ENCODE measurements at places on chromosomes 12 and 14.

- DNase-seq, result peak; percentile 14
These were observed 23.0 kb downstream of the OR10P1 start for GRCh38 chr12:55659486-55660385.

DNA sequence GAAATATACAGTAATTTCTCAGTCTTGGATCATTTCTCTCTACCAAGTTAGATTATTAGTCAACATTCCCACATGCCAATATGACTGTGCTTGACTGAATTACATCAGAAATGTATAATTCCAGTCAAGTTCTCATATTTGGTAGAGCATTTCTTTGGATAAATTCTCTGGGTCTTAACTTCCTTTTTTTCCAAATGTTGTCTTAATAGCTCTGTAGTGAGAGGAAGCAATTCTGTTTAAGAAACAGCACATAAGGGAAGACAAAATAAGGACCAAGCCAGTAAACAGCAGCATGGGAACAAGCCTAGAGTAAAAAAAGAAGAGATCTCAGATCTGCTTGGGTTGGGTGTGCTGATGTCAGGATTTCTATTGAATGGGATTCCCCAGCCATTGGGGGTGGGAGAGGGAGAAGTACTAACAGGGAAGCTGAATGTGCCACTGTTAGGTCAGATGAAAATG, 14.2 kb upstream of the DYRK2 start:
- DNase-seq, result no peak

- no peak for DNase-seq
These were observed 60.9 kb upstream of the FZD10 start for GRCh38 chr12:130101370-130101769.

- no peak for DNase-seq
These were observed 12.5 kb upstream of the MARK3 start for GRCh38 chr14:103372552-103373304.

DNA sequence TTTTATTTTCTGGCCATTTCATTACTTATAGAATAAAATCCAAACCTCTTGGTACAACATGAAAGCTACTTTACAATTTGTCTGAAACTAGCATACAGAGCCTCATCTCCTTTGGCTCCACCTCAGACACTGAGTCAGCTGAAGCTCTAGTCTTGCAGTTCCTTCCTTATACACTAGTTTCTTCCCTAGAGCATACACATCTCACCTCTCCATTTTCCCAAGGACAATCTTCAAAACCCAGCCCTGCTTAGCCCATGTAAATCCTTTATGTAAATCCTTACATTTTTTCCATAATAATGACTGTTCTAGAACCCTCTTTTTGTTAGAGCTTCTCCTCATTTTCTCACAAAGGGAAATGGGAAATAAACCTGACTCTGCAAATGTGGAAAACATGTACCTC, 463.4 kb downstream of the SLC16A7 start:
- DNase-seq, result no peak

DNA sequence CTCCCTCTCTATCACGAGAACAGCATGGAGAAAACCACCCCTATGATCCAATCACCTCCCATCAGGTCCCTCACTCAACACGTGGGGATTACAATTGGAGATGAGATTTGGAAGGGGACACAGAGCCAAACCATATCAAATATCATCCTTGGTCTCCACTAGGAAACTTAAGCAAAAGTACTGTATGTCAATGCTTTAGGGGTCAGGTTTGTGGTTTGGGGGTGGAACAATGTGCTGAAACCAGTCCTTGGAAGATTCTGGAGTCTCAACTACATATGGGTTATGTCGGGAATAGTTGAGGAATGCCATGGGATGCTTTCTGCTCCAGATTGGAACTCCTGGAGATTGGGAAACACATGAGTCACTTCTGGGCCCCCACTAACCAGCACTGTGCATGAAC, 48.3 kb upstream of the CCDC63 start:
- DNase-seq, result no peak

- no peak for DNase-seq
These were observed 342.5 kb downstream of the MDGA2 start for GRCh38 chr14:47332939-47333338.

DNA sequence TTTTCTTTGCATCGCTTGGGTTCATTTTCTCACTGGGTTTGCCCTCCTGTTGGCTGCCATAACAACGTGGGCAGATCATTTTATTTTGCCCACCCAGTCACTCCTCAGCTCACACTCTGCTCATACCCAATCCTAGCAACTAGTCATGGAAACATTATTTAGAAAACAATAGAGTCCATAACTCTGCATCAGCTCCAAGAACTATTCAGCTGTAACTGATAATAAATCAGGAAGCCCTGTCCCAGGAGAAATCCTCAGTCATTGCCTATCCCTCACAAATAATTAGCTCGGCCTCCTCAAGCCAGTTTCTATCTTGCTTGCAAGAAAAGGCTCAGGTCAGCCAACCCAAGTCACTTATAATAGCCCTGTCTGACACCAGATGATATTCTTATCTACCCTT, 43.2 kb downstream of the RTN1 start:
- no peak for DNase-seq

GRCh38 chr14:22410497-22410896, 178.5 kb downstream of the DAD1 start:
- DNase-seq, result no peak

DNA sequence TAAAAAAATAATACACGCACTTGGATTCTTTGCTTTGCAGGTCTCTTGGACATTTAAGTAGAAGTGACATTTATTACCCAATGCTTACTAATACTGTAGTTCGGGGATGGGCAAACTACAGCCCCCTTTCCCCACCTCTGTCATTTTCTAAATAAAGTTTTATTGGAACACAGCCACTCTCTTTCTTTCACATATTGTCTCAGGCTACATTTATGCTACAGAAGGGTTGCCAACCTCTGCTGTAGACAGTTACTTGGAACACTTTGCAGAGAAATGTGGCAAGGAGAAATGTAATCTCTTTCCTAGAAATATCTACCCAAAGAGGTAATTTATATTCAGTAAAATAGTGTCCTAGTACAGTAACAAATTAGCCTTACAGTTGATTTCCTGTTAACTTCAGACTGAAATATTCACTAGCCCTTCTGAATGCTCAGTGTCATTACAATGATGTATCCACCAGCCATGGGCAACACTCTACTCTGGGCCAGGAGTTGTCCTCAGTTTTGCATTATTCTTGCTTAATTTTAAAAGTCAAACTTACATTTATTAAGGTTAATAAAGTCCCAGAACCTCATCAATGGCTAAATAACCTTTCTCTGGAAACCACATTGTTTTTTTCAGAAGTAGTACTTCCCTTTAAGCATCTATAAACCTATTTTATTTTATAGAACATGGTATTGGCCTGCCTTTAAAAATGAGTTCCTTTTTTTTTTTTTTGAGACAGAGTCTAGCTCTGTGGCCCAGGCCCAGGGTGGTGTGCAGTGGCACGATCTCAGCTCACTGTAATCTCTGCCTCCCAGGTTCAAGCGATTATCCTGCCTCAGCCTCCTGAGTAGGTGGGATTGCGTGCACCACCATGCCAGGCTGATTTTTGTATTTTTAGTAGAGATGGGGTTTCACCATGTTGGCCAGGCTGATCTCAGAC, 269.6 kb upstream of the AMIGO2 start:
- no peak for DNase-seq

DNA sequence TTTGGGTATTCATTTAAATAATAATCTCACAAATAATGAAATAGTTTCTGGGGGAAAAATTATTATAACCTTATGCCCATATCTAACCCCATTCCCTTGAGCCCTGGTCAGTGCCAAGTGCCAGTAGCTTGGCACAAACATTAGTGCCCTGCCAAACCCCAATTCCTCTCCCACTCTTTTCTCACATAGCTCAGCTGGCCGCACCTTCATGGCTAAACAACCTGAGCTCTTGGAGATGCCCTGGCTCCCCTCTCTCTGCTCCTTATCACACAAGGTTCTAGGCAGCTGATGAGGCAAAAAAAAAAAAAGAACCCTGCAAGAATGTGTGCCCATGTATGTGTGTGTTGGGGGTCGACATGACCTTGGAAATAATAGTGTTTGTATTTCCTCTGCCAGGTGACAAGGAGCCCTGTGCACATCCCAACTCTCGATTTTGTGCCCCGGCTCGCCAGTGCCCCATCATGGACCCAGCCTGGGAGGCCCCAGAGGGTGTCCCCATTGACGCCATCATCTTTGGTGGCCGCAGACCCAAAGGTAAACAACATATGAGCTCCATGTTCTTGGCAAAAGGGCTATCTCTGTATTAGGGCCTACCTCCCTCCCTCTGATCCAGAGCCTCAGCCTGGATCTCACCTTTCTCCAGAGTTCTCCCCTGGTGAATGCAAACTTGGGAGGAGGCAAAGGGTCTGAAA, 8.4 kb downstream of the PCK2 start:
- DNase-seq, result no peak
